ENCODE measurements at places on chromosomes 7 and 10.

DNA sequence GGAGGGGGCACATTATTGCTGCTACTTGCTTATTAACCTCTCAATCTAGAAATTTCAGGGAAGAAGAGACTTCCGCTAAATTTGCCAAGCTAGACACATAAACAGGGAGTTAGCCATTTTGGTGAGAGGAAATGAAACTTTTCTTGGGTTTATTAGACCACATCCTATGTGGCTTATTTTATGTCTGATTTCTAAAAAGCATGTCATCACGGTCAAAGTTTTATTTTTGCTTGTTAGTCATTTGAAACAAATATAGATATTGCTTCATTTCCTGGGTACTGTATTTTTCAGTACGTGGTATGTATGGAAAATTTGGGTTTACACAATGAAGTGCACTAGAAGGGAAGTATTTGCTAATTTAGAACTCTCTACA lies 144.1 kb downstream of the TCF7L2 start:
- DNase-seq: no peak

GRCh38 chr10:67695555-67695954 lies 440 bp downstream of the CTNNA3 start:
- no peak for DNase-seq

GRCh38 chr7:132207782-132208181 lies 368.5 kb downstream of the PLXNA4 start:
- no peak for DNase-seq

GRCh38 chr7:101740981-101741725 lies 76.3 kb upstream of the CUX1 start:
- no peak for DNase-seq

DNA sequence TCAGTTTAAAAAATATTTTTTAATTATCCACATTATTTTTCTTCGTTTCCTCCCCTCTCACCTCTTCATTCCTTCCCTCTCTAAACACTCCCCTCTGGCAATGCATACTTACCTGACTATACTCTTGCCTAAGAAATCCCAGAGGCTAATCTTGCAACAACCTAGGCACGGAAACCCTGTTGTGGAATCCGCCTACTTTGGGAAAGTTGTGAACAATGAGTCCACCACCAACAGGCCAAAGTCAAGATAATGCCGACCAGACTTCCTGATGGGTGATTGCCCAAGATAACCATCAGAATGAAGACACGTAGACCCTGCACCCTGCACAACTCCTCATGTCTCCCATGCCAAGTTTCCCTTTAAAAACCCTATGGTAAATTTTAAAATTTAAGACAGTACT lies 521.5 kb downstream of the KIF20B start:
- no peak for DNase-seq

DNA sequence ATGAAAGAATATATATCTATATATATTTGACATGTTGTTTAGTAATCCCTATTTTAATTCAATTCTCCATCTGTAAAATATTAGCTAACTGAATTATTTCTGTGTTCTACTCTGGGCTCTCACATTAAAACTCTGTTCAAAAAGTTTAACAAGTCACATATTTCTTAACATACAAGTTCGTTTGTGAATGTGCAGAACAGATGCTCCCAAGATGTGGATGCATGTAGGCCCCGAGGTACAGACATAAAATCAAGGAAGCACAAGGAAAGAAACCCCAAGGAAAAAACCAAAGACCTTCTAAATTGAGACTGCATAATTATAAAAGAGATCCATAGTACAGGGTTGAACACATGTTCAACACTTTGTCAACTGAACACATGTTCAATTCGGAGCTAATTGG lies 175.1 kb downstream of the LRRTM3 start:
- no peak for DNase-seq

DNA sequence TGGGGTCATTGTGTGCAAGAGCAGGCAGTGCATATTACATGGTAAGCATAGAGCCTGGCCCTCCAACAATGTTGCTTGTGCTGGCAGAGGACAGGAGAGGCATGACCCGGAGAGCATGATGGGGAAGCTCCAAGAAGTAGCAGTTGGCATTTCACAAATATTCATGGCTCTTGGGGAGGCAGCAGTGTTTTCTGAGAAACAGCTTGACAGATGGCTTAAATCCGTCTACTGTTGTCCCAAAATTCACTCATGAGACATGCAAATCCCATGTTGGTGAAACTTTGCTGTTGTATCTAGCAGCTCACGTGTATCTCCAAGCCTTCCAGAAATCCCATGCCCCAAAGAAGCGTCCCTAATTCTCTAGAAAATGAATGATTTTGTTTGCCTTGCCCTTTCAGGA lies 487.0 kb downstream of the SORCS3 start:
- no peak for DNase-seq

- no peak for DNase-seq
Observed at GRCh38 chr7:1758028-1758858, 88.2 kb downstream of the ELFN1 start.

DNA sequence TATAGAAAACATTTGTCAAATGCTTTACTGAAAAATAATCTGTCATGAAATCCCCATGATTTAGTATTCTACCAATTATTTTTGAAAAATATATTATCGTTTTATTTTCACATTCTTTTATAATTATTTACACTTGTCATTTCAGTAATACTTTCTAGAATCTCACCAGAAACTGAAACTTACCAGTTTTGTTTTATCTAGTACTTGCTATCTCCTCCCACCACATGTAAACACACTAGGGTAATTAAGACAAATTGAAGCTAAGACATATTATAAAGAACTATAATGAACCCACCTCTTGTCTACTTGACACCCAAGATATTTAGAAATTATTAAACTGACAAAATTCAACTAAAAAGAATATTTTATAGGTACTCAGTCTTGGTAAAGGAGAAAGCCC lies 51.5 kb upstream of the GRM3 start:
- DNase-seq: no peak

GRCh38 chr7:2405201-2405600 lies 1.8 kb downstream of the CHST12 start:
- no peak for DNase-seq

All from activated CD8-positive, alpha-beta memory T cell treated with anti-CD3 and anti-CD28 coated beads for 1 hour (primary cell).